Transverse colon (tissue), 4 donors: ENCODE measurements at places on chromosomes 5 and 9. TPM values are rescaled to one million over a fixed set of nuclear protein-coding genes. Genes with fewer than 3 reads are reported as not detected.

GSN gene
- 855 TPM for total RNA-seq

IGFBPL1 gene
- not detected for total RNA-seq

C9orf50 gene
- not detected for total RNA-seq

CHSY3 gene
- 0.27 TPM for total RNA-seq

CCL27 gene
- not detected for total RNA-seq

GPR150 gene
- total RNA-seq, result not detected

NOTCH1 gene
- 53.5 TPM for total RNA-seq

BARHL1 gene
- total RNA-seq, result not detected

C5orf52 gene
- total RNA-seq, result not detected
